Muscle of back (tissue), 13 donors: ENCODE measurements at places on chromosomes 13 and 19. TPM values are rescaled to one million over a fixed set of nuclear protein-coding genes. Genes with fewer than 3 reads are reported as not detected.

DNA sequence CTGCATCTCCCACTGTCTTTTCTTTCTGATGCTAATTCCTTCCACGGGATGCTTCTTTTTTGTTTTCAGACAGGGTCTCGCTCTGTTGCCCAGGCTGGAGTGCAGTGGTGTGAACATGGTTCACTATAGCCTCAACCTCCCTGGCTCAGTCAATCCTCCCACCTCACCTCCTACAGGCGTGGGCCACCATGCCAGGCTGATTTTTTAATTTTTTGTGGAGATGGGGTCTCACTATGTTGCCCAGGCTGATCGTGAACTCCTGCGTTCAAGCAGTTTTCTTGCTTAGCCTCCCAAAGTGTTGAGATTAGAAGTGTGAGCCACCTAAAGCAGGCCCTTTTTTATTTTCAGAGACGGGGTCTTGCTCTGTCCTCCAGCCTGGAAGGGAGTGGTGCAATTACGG is 4.8 kb downstream of the GYS1 start:
- no peak for DNase-seq

GRCh38 chr19:12261554-12261953 is 33.1 kb downstream of the ZNF44 start:
- DNase-seq = no peak

DNA sequence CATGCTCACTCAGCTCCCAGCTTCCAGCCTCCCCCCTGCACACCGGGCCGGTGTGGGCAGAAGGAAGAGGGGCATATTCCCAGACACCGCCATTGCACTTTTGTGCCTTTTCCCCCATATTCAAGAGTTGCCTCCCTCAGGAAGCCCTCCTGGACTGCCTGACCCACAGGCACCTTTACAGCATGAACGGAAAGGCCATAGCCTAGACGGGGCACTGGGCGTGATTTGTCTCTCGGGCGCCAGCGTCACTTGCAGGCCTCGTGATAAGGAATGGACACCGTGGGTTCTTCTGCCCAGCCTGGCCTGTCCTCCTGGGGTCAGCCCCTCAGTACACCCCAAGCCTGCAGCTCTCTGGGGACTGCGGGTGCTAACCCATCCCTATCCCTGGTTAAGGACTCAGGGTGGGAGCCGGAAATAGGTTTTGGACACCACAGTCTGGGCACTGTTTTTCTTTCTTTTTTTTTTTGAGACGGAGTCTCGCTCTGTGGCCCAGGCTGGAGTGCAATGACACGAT is 933 bp upstream of the UQCR11 start:
- DNase-seq = no peak

DNA sequence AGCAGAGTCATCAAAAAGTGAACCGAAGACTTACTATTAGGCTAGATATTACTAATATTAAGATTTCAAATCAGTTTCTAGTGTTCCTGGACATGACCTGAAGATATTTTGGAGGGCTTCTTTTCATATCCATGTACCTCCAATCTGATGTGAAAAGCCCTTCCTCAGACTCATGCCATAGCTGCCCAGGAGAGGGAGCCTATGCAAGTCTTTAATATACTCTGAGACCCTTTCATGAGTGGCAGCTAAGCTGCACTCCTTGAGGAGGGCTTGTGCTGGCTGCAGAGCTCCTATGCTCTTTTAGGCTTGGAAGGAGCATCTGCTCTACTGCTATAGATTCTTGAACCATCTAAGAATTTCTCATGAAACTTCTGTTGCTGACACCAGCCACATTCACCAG is 715.3 kb downstream of the OLFM4 start:
- no peak for DNase-seq

- peak; percentile 68 for DNase-seq
Observed at GRCh38 chr13:40671956-40672764, 5.7 kb upstream of the FOXO1 start.

LGALS14 gene
- polyA plus RNA-seq = 0.57 TPM

ZNF878 gene
- polyA plus RNA-seq = 0.35 TPM
